ENCODE measurements at places on chromosomes 5 and 9. TPM values are rescaled to one million over a fixed set of nuclear protein-coding genes. Genes with fewer than 3 reads are reported as not detected.

GRCh38 chr5:13581914-13582313 lies 362.6 kb downstream of the DNAH5 start:
- H3K4me1 ChIP-seq: no peaks in the 10 kb centered on the region
- no peak overlapping the region for H3K27ac ChIP-seq
- no peak for DNase-seq
- H3K27me3 ChIP-seq: no peaks in the 10 kb centered on the region
- no peak overlapping the region for H3K4me3 ChIP-seq
- no peaks in the 10 kb centered on the region for H3K36me3 ChIP-seq

GRCh38 chr5:158559643-158560042 lies 540.1 kb downstream of the EBF1 start:
- no peak overlapping the region for H3K27ac ChIP-seq
- H3K4me1 ChIP-seq: no peaks in the 10 kb centered on the region
- no peaks in the 10 kb centered on the region for H3K36me3 ChIP-seq
- H3K4me3 ChIP-seq: no peak overlapping the region

DNA sequence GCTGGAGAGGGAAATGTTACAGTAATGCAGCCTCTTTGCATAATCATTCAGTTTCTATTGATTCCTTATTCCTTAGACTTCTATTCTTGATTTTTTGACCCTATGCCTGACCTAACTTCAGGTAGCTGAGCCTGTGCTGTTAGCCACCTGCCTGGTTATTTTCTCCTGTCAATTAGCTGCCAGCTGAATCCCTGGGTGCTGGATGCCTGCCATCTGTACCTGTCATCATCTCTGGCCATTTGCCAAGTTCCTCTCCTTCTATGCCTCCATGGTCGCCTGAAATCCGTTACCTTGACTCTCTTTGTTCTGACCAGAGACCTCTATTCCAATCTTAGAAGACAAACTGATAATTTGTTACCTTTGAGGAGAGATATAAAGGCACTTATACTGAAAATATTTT lies 178.3 kb downstream of the CAVIN4 start:
- H3K27ac ChIP-seq: no peak overlapping the region
- no peak for DNase-seq
- H3K4me3 ChIP-seq: no peak overlapping the region

- DNase-seq: no peak
- H3K27me3 ChIP-seq: no peaks in the 10 kb centered on the region
- H3K4me1 ChIP-seq: peaks cover 24% of the 10 kb centered on the region
- no peak overlapping the region for H3K27ac ChIP-seq
- no peaks in the 10 kb centered on the region for H3K36me3 ChIP-seq
Observed at GRCh38 chr9:69602773-69603172, 69.4 kb downstream of the APBA1 start.

GRCh38 chr5:170640731-170641588 lies 137.1 kb downstream of the KCNIP1 start:
- no peaks in the 10 kb centered on the region for H3K4me1 ChIP-seq
- no peaks in the 10 kb centered on the region for H3K36me3 ChIP-seq
- H3K27ac ChIP-seq: no peak overlapping the region
- no peak overlapping the region for H3K4me3 ChIP-seq
- DNase-seq: no peak
- H3K27me3 ChIP-seq: no peaks in the 10 kb centered on the region

DNA sequence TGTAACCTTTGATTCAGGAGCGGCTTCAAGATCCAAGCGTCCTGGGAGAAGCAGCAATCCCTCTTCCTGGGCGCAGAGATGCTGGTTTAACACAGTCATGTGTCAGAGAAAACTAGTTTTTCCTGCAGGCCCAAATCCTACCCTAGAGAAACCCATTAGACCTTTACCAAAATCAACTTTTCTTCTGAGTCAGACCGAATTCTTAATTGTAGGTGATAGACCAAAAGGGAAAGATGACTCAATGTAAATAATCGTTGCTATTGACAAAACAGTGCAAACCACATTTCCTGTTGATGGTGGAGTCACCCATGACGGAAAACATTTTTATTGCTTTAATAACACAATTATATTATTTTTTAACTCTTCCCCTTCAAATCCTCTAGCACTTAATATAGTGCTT lies 40.1 kb downstream of the SLC1A1 start:
- no peak overlapping the region for H3K27ac ChIP-seq
- no peak for DNase-seq
- no peaks in the 10 kb centered on the region for H3K27me3 ChIP-seq
- H3K36me3 ChIP-seq: no peaks in the 10 kb centered on the region
- H3K4me3 ChIP-seq: no peak overlapping the region
- H3K4me1 ChIP-seq: no peaks in the 10 kb centered on the region

DNA sequence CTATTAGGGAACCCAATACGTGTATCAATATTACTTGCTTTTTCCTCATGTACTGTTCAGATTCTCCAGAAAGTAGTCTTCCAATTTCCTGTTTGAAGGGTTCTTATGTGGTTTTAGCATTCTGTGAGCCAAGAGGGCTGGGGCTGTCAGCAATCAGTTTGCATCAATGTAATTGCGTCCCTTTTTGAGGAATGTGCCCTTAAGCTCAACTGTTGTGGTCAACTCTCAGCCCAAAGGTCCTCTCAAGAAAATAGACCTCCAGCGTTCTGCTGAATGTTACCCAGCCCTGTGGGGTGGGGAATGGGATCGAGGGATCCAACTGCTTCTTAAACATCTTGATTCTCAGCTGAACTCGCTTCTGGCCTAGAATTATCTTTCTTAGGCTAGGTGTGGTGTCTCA lies 43.8 kb upstream of the CDK20 start:
- DNase-seq: no peak
- no peaks in the 10 kb centered on the region for H3K27me3 ChIP-seq
- H3K36me3 ChIP-seq: no peaks in the 10 kb centered on the region
- no peak overlapping the region for H3K27ac ChIP-seq
- H3K4me3 ChIP-seq: no peak overlapping the region
- H3K4me1 ChIP-seq: no peaks in the 10 kb centered on the region

DNA sequence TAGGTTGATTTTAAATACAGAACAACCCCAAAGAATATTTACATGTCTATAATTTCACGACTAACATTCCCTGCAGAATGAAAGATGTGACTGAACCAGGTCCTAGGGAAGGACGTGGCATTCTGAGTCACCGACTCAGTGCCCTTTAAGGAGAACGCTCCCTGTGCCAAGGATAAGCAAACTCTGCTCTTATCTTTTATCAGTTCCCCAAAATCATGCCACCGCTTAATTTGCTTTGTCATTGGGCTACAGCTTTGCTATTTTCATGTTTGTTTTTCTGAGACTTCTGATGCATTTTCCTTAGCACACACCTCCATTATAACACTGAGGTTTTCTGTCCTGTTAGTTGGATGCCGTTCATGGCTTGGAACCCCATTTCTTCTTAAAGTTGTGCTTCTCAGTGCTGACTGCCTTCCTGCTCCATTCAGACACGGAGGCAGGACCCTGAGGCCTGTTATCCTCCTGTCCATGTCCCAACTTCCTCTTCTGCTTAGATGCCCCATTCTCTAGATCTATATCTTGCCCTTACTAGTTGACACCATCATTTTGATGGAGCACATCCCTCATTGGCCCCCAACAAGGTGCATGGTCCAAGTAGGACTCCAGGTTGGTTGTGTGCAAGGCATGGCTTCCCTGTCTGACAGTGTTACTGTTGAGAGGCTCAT lies 11.2 kb upstream of the SEMA4D start:
- DNase-seq: no peak
- H3K4me3 ChIP-seq: no peak overlapping the region
- H3K27ac ChIP-seq: no peak overlapping the region
- no peaks in the 10 kb centered on the region for H3K27me3 ChIP-seq
- H3K4me1 ChIP-seq: peaks cover 8% of the 10 kb centered on the region

GRCh38 chr9:87309236-87309635 lies 188.4 kb upstream of the DAPK1 start:
- H3K4me1 ChIP-seq: no peaks in the 10 kb centered on the region
- no peaks in the 10 kb centered on the region for H3K36me3 ChIP-seq
- no peak overlapping the region for H3K4me3 ChIP-seq
- no peaks in the 10 kb centered on the region for H3K27me3 ChIP-seq

DNA sequence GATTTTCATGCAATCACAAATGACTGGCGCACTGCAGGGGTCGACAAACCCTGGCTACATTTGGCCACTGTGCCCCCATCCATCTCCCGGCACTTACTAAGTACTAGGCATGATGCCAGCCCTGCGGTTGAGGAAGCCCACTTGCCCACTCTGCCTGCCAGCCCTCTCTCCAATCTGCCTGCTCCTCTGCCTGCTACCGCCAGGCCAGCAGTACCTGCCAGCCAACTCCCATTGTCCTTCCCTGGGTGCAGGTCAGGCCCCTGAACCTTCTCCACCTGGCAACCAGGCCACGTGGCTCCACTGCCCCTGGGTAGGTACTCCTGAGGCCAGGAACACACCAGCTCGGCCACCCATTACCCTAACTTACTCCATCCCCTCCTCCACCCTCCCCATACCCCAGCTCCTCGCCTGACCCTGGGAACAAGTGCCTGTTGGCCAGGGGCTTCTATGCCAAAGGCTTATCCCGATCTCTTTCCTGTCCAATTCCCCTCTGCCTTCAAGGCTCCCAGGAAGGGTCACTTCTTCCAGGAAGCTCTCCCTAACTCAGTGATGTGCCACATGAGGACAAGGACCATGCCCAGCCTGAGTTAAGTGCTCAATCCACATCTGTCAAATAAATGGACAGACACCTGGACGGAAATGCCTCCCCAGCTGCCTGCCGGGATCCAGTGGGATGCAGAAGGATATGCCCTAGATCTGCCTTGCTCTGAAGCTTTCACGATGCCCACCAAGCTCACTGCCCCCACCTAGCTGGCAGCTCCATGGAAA lies 6.6 kb downstream of the EEIG1 start:
- no peaks in the 10 kb centered on the region for H3K27me3 ChIP-seq
- H3K27ac ChIP-seq: peak overlapping the region; percentile 86
- peaks cover 81% of the 10 kb centered on the region for H3K4me1 ChIP-seq
- no peaks in the 10 kb centered on the region for H3K36me3 ChIP-seq
- no peak for DNase-seq

DNA sequence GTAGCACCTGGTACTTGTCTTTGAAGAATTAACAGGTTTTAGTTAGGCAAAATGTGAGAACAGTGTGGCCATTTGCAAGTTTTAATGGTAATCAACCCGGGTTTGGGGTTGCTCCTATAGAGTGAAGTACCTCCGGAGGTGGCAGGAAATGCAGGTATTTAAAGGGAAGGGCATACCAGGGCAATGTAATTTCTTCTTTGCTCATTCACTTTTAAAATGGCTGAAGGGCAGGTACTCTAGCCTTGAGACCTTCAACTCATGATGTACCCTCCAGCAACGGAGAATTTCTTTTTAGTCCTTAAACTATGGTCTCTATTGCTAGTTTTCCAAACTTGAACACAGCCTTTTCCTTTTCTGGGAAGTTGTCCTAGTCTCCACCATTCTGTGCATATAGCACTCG lies 1.3 kb upstream of the HSPA4 start:
- no peaks in the 10 kb centered on the region for H3K36me3 ChIP-seq
- peaks cover 46% of the 10 kb centered on the region for H3K4me1 ChIP-seq
- peak overlapping the region; percentile 100 for H3K27ac ChIP-seq
- no peak for DNase-seq

Gene ACOT12
- total RNA-seq: not detected

Gene CD14
- 22.9 TPM for total RNA-seq

Gene PRDM9
- not detected for total RNA-seq

Gene EFNA5
- total RNA-seq: not detected

Gene ZNF883
- total RNA-seq: 0.92 TPM

Gene SMIM33
- total RNA-seq: not detected

Gene SHROOM1
- total RNA-seq: 6.0 TPM

Gene SEC61B
- 50.5 TPM for total RNA-seq
